AG09309 (cell line): ENCODE measurements at places on chromosomes 7 and 10.

- DNase-seq: no peak
Observed at GRCh38 chr10:125156196-125156595, 4.2 kb downstream of the CTBP2 start.

- no peak for DNase-seq
Observed at GRCh38 chr7:110960811-110961210, 130.1 kb upstream of the LRRN3 start.

DNA sequence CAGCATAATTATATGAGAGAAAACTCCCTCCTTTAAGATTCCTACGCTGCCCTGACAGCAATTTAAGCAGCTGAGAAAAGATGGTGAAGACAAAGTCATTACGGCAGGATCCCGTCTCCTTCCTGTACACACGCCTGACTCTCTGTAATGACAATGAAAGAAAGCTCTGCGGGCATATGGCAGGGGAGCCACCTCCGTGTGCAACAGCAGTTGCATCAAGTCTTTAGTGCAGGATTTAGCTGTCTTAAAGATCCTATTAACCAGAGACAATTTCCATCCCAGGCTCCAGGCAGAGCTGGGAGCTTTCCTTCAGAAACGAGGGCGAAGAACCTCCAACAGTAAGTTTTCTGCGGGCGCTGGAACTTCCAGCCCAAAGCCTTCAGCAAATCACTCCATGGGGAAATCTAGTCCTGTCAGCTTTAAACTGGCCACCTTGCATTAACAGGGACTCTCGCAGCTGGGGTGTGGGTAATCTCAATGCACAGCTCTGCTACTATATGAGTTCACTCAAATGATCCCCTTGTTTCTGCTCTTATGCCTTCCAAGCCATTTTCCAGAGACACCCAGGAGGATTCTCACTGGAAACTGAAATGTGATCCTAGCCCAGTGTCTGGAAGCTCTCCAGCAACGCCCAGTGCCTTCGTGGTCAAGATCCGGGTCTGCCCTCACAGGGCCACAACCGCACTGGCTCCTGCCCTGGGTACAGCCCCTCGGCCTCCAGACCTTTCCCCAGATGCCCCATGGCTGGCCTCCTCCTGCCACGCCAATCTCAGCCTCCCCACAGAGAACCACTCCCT, 74.9 kb downstream of the CTBP2 start:
- DNase-seq: no peak

GRCh38 chr7:136566491-136566890, 302.0 kb upstream of the CHRM2 start:
- no peak for DNase-seq

- no peak for DNase-seq
Observed at GRCh38 chr10:58691528-58691927, 178.9 kb downstream of the BICC1 start.

DNA sequence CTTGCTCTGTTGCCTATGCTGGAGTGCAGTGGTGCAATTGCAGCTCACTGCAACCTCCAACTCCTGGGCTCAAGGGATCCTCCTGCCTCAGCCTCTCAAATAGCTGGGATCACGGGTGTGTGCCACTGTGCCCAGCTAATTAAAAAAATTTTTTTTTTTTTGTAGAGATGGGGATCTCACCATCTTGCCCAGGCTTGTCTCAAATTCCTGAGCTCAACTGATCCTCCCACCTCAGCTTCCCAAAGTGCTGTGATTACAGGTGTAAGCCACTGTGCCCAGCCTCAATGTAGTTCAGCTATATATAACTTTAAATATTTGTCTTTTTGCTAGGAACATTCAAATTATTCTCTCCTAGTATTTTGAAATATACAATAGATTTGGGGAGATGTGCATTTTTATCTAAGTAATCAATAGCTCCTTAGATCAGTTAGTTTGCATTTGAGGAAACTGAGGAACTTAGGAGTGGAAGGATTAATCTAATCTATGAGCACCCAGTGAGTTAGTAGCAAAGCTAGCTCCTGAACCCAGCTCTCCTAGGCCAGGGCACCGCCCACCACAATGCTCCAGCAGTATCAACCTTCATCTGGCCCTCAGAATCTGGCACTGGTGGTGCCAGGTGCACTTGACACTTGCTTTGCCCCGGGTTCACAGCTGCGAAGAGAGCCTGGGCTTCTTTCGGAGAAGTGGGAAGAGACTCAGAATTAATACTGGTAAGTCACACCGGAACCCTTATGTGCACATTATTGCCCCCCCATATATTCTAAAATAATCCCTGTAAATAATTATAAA, 5.9 kb upstream of the LRMDA start:
- DNase-seq: no peak

GRCh38 chr10:117823980-117824379, 222.8 kb downstream of the RAB11FIP2 start:
- DNase-seq: no peak

- DNase-seq: no peak
Observed at GRCh38 chr7:5627745-5628547, 153.5 kb downstream of the RNF216 start.

DNA sequence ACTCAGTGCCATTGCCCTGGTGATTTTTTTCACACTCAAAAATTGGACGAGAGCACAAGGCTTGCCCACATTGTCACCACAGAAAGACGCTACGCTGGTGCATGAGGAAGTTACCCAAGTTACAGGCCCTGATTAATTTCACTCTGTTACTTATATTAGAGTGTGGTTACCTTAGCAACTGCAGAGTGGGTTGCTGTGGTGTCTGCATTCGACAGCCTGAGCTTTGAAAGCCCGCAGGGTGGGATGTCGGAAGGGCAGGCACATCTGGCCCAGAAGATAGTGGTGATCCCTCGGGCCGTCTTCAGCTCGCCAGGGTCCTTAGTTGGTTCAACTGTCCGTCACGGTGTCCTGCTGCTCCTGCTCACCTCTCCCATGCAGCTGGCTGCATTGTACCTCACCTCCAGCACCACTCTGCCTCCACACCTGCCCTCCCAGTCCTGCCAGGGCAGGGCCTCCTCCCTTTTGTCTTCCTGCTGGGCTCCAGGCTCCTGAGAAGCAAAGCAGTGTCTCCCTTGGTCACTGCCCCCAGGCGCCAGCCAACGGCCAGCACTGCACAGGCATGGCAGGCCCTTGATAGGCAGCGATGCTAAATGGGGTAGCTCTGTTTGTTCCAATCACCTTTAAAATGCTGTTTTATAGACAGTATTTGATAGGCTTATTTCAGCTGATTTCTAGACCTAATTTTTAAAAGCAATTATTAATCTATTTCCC, 167.2 kb downstream of the EBF3 start:
- no peak for DNase-seq

DNA sequence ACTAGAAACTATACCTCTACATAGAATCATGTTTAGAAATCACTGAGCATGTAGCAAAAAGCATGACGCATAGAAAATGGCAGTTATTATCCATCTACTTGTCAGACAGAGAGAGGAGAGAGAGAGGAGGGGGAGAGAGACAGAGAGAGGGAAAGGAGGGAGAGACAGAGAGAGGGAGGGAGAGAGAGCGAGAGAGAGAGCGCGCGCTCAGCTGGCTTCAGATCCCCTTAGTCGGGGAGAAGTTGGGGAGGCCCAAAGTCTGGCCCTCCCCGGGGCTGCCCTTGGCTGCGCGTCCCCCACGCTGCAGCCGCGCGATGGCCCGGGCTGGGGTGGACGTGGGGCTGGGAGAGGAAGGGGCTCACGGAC, 37.0 kb downstream of the CNPY1 start:
- no peak for DNase-seq

DNA sequence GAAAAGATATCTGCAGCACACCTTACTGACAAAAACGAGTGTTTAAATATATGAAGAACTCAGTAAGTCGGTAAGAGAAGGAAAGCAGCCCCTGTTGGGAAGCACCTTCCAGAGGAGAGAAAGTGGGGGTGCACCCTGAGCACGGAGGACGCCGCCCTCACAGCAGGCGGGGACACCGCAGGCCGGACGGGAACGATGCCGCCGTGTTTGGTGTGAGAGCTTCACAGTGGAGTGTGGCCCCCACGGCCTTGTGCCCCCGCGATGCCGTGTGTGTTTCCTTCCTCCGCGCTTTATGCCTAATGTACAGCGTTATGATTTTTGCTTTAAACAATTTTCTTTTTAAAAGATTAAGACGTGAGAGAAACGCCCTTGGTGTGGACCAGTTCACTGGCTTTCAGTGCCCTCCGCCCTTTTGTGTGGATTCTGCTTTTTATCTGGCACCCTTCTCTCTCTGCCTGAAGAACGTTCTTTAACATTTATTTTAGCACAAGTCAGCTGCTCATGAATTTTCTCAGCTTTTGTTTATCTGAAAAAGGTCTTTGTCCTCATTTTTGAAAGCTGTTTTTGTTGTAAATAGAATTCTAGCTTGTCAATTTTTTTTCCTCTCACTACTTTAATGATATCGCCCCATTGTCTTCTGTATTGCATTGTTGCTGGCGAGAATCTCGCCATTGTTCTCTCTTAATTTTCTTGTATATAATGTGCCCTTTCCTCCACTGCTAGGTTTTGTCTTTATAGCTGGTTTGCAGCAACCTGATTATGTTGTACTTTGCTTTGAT, 110.7 kb downstream of the INPP5A start:
- DNase-seq: no peak

GRCh38 chr7:127587663-127588018, 570 bp upstream of the ARF5 start:
- DNase-seq: no peak

GRCh38 chr7:36571190-36571560, 153.1 kb downstream of the AOAH start:
- no peak for DNase-seq

DNA sequence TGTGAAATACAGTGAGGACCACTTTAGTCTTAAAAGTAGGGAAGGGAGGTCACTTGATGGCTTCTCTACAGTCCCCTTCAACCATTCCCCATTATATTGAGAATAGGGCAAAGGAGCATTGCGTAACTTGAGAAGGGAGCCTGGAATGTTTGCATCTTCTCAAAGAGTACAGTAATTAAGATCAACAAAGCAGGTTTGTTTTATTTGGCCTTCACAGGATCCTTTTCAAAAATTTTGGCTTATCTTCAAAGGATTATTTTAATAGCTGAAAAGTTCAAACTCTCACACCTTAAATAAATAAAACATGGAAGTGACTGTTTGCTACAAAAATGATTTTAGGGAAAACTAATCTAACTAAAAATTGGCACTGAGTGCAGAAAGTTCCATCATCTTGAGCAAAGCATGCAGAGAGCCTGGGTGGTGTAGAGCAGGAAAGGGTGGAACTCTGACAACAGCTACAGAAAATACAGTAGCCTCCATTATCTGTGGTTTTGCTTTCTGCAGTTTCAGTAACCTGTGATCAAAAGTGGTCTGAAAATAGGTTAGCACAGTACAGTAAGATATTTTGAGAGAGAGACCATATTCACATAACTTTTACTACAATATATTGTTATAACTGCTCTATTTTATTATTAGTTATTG, 214.0 kb downstream of the MDFIC start:
- DNase-seq: no peak

- no peak for DNase-seq
Observed at GRCh38 chr7:158024351-158024715, 563.3 kb downstream of the PTPRN2 start.

GRCh38 chr10:6416892-6417512, 163.1 kb downstream of the PRKCQ start:
- no peak for DNase-seq

DNA sequence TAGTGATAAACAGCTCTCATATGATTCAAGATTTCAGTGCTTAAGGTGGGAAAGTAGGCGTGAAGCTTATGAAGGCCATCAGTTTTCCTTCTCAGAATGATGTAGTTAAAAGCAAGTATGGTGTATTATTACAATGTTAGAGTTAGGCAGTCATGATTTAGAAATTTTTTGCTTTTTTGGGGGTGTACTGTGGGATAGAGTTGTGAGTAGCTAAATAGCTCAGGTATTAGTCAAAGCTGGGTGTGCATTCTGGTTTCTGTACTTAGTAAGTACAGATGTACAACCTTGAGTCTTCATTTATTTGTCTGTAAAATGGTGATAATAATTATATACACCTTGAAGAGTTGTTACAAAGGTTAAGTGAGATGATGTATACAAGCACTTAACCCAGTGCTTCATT, 52.2 kb downstream of the R3HCC1L start:
- no peak for DNase-seq

GRCh38 chr7:81676813-81677212, 93.0 kb downstream of the HGF start:
- DNase-seq: no peak

- DNase-seq: no peak
Observed at GRCh38 chr10:642186-642890, 47.1 kb downstream of the DIP2C start.

- no peak for DNase-seq
Observed at GRCh38 chr10:13719425-13719824, 132.7 kb downstream of the PRPF18 start.

GRCh38 chr7:2510909-2511768, 8.4 kb upstream of the LFNG start:
- no peak for DNase-seq

DNA sequence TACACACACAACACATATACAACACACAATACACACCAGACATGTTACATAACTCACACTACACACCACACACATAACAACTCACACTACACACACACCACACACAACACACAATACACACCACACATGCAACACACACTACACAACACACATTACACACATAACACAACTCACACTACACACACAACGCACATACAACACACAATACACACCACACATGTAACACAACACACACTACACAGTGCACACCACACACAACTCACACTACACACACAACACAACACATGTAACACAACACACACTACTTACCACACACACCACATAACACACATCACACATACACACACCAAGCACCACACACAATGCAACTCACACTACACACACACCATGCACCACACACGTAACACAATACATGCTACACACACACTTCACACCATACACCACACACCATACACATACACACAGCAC, 166.5 kb downstream of the KCNMA1 start:
- no peak for DNase-seq

DNA sequence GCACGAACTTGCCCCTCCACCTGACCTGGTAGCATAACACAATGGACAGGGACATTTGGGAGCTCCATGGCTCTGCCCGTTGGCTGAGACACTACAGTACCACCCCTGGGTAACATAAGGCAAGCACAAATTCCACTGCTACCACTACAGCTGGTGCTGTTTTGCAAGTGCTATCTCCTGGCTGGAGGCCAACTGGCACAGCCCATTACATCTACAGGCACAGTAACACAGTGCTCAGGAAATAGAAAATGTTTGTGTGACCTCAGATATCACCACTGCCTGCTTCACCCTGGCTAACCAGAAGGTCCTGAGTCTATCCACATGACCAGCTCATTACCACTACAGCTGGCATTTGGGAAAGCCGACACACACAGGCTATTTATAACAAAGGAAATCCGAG, 631.1 kb upstream of the MBL2 start:
- no peak for DNase-seq

GRCh38 chr10:132710036-132710686, 75.8 kb downstream of the NKX6-2 start:
- no peak for DNase-seq

GRCh38 chr7:139370301-139370942, 10.7 kb downstream of the LUC7L2 start:
- no peak for DNase-seq

GRCh38 chr7:105493196-105493922, 28.7 kb downstream of the PUS7 start:
- DNase-seq: no peak
